Fibroblast of skin of right quadriceps (primary cell): ENCODE measurements at places on chromosomes 11 and 22.

DNA sequence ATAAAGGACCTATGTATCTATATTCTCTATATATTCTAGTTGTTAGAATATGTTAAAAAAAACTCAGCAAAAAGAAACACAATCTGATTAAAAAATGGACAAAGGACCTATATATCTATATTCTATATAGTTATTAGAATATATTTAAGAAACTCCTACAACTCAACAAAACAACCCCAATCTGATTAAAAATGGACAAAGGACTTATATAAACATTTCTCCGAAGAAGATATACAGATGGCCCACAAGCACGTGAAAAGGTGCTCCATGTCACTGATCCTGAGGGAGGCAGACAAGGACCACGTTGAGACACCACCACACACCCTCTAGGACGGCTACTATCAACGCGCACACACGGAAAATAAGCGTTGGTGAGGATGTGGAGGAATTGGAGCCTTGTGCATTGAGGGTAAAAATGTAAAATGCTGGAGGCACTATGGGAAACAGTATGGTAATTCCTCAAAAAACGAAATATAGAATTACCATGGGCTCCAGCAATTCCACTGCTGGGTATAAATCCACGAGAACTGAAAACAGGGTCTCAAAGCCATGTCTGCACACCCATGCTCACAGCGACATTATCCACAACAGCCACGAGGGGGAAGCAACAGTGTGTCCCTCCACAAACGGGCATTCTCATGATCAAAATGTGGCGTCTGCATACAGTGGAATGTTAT, 22.7 kb downstream of the YPEL1 start:
- DNase-seq: peak; percentile 81

DNA sequence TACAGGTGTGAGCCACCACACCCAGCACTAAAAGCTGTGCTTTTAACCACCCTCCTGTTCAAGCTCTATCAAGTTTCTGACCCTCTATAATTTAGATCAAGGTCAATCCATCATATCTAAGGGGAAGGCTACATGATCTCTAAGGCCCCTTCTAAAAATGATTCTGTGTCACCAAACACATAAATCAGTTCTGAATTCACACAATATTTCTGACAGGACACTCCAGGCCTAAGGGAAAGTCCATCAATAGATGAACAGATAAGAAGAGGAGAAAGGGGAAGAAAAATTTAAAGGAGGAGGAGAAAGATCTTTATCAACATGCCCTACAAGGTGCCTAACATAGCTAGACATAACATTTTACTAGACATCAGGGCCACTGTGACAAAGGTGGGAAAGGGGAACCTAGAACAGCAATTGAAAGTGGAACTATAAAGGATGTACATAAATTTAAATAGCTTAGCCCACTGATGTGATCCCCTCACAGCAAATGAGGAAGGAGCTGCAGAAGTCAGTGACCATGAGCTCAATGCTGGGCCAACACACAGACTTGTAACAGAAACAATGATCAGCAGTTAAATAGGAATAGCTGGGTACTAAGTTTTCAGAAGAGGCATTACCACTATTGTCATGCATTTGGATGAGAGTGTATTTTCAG, 4.7 kb downstream of the PRCP start:
- no peak for DNase-seq

DNA sequence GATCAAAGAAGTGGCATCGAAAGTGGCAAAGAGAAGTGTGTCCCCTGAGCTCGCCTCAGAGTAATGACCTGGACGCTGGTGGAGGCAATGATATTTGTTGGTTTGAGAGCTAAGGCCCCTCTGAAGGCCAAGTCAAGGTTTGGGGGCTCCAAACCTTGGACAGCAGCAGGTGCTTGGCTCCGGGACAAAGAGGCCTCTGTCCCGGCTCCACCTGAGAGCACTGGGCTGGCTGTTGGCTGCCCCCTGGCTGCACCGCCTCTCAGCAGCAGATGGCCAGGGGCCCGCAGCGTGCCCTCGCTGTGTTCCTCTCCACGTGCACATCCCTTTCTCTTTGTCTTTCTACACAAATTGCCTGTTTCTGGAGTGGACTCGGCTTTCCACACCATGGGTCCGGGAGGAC, 301.3 kb downstream of the NTM start:
- no peak for DNase-seq

DNA sequence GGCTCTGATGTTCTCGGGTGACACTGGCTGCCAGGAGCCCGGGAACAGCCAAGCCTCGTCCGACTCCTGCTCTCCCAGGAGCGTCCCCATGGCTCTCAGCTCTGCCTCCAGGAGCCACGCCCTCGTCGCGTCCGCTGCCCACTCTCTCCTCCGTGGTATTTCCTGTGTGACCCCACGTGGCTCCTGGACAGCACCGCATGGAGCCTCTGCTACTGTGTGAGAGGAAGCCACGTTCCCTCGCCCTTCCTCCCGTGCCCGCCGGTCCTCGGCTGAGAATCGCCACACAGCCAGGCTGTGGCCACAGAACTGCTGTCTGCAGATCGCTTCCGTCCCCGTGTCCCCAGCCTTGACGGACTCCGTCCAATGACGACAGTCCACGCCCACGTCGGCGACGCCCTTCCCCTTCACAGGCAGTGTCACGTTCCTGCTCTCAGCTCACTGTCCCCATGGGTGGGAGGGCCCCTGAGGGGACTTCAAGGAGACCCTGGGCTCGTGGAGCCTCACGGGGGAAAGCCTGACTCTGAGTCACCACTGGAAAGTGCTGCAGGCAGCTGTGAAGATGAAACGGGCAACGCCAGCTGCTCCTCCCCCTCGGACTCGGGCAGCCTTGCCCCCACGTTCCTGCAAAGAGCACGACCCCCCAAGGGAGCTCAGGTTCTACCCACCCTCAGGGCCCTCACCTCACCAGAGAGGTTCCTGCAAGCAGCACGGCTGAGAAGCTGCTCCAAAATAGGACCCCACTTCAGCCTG, 458.5 kb downstream of the BRD1 start:
- DNase-seq: no peak

DNA sequence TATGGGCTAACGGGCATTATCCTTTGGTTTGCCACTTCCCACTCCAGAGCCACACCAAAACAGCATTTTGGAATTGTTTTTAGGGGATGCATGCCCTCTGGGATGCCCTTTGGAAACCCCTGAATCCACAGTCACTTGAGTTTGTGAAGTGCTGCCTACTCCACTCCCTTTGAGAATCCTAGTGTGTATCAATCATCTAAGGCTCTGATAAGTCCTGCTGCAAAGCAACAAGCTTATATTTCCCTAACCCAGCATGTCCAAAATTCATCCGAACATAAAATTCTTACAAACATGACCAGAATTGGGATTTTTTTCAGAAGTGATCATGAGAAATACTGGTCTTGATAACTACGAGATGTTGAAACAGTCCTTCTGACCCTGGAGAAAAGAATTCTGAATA, 387.9 kb downstream of the MN1 start:
- no peak for DNase-seq

- peak; percentile 67 for DNase-seq
Measured at GRCh38 chr22:23219822-23220484, 39.6 kb downstream of the BCR start.

- no peak for DNase-seq
Measured at GRCh38 chr22:24810043-24810749, 4.2 kb downstream of the SGSM1 start.

GRCh38 chr11:131637469-131638175, 267.2 kb downstream of the NTM start:
- DNase-seq: peak; percentile 73

GRCh38 chr11:45089251-45089650, 57.2 kb upstream of the PRDM11 start:
- peak; percentile 86 for DNase-seq

- no peak for DNase-seq
Measured at GRCh38 chr11:117679461-117679860, 117.6 kb downstream of the DSCAML1 start.

GRCh38 chr11:1992111-1992510, 5.5 kb downstream of the H19 start:
- DNase-seq: no peak

GRCh38 chr11:69013009-69013951, at the start of gene MRGPRF:
Gene MRGPRF, minus strand, starts transcription at chr11:69013246. Its CDS starts 3,345 bp downstream, at chr11:69009901.
- peak; percentile 94 for DNase-seq

- no peak for DNase-seq
Measured at GRCh38 chr11:114095899-114096298, 36.4 kb downstream of the ZBTB16 start.

DNA sequence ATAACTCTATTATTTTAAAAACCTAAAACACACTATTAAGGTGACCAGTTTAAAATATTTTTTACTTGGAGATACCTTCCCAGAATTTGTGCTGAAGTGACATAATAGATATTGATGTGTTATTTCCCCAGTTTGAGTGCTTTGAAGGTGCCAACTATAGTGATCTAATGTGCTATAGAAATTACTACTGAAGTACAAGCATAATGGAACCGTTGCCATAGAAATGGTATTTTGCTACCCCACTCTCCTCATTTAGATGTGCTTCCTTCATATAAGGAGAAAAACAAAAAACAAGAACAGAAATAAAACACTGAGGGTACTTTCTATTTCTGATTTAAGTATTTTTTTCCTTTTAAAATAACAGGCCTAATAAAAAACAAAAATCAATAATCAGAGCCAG, 19.2 kb downstream of the DDI1 start:
- no peak for DNase-seq

DNA sequence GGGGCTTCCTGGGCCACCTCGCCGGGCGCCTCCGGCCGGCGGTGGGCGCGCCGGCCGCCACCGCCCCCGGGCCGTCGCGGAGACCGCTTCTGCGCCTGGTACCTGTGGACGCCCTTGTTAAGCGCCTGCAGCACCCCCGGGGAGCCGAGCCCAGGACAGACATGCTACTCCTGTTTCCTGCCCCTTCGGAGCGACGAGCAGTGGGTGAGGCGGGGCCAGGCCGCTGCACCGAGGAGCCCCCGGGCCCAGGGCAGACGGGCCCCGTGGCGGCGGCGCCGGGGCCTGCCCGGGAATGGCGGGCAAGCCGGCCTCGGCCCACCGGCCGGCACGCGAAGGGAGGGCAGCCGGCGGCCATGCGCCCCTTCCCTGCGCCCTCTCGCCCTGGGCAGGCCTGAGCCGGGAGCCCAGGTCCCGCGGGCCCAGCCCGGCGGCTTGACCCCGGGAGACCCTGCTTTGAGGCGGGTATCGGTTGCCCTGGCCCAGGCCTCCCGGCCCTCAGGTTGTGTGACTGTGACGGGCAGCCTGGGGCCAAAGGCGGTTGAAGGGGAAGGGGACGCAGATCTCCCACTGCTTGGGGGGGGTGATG, 789 bp upstream of the KDM2A start:
- DNase-seq: peak; percentile 39

DNA sequence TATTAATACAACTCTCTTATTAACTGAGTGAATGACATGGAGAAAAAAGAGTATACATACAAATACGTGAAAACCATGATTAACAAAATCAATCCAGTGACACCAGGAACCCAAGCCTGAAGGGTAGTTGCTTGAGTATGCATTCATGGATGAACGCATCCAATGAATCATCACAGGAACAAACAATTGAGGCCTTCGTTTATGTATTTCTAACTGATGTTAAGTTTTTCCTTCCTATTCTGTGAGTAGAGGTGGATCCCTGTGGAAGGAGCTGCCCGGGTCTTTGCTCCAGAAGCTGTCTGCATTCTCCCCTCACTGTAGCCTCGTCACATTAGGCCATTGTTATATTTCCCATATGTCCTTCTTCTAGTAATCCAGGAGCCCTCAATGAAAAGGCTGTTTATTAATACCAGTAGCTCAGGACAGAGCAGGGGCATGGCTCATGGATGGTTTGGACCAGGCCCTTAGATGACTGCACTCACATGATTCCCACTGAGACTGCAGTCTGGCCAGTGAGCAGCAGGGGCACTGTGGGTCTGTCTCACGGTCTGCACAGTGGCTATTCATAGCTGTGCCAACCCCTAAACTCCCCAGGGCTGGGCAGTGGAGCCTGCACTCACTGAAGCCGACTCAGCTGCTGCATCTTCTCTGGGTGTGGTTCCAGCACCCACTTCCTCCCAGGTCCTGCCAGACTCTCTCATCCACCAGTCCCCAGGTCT, 128.1 kb upstream of the TOP3B start:
- DNase-seq: peak; percentile 48

DNA sequence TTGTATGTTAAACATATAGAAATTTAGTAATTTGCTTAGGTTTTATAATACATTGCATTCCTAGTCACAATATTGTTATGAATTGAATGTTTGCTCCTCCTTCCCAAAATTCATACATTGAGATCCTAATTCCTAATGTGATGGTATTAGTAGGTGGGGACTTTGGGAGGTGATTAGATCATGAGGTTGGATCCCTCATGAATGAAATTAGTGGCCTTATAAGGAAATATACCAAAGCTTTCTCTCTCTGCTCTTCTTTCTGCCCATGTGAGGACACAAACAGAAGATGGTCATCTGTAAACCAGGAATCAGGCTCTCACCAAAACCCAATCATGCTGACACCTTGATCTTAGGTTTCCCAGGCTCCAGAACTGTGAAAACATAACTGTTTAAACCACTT, 41.3 kb upstream of the POU2AF2 start:
- no peak for DNase-seq

DNA sequence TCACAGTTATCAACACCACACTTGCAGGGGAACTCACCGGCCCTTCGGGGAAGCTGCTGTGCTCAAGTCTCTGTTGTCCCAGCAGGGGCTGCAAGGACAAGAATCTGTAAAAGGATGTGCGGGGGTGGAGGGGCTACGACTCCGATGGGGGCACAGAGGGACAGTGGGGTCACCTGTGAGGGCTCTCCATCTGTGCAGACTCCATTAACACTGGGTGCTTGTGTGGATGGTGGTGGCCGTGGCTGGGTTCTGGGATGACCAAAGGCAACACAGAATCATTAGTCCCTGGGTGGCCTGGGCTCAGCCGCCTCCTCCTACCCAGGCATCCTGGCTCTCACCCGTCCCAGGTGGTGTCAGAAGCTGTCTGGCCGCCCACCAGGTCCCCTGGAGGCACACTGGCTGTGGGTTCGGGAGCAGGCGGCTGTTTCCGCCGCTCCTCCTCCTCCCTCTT, 10.2 kb upstream of the RBM4B start:
- DNase-seq: no peak

DNA sequence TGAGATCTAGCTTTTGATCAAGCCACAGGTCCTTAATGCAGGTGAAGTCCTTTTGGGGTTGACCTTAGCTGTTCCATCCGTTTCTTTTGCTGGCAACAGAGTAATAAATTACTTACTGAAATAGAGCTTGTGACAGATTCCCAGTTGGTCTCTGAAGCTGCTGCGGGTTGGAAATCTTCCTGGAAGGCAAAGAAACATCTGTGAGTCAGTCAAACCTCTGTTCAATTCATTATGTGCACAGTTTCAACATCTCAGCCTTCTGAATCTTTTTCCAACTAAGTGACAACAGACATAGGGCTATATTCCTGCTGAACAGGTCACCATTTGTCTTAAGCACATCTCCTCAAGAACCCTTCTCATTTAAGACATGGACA, 88.9 kb upstream of the DDI1 start:
- DNase-seq: peak; percentile 84
